ENCODE measurements at places on chromosomes 1 and 21.

DNA sequence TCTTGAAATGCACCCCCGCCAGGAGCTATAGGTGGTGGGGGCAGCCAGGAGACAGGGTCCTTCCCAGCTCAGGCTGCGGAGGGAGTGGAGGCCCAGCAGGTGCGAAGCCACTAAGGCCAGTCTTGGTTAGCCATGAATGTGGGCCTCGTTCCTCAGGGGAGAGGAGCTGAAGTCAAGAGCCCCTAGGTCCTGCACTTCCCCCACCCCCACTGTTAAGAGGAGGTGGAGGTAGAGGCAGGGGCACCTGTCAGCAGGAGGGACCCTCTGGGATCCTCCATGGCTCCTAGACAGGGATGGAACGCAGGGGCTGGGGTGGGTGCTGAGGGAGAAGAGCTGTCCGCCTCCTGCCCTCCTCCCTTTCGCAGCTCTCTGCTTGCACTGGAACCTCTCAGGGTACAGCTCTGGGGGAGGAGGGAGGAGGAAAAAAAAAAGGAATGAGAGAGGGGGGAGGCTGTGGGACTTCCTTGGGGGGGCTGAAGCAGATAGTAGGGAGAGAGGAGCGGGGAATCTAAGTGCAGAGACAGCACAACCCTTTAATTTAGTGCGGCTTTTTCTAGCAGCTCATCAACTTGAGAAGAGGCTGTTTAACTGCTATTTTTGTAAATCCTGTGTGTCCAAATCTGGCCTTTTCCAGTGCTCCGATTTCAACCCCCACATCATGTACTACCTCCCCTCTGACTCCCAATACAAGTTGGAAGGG, 37.0 kb downstream of the MATN1 start:
- DNase-seq: no peak

- DNase-seq: no peak
Measured at GRCh38 chr1:63843884-63844283, 70.1 kb downstream of the ROR1 start.

- no peak for DNase-seq
Measured at GRCh38 chr1:109785446-109786111, 21.9 kb upstream of the EPS8L3 start.

DNA sequence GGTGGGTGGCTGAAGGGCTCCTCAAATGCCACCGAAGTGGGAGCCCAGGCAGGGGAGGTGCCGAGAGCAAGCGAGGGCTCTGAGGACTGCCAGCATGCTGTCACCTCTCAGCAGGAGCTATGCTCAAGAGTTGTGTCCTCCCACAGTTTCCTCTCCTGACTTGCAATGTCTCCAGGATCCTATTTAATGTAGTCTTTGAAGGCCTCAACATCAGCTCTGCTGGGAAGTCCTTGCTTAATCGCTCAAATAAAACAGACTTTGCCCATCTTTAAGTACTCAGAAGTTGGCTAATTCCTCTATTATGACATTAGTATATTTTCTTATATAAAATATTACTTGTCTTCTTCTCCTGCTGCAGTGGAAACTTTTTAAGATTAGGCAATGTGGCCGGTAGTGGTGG, 154.2 kb upstream of the NRIP1 start:
- no peak for DNase-seq

GRCh38 chr21:34635307-34635706, 20.4 kb upstream of the RCAN1 start:
- DNase-seq: peak; percentile 18

- DNase-seq: no peak
Measured at GRCh38 chr1:70048336-70049094, 156.9 kb downstream of the LRRC40 start.

- DNase-seq: no peak
Measured at GRCh38 chr1:186679924-186680244, 339 bp downstream of the PTGS2 start.

DNA sequence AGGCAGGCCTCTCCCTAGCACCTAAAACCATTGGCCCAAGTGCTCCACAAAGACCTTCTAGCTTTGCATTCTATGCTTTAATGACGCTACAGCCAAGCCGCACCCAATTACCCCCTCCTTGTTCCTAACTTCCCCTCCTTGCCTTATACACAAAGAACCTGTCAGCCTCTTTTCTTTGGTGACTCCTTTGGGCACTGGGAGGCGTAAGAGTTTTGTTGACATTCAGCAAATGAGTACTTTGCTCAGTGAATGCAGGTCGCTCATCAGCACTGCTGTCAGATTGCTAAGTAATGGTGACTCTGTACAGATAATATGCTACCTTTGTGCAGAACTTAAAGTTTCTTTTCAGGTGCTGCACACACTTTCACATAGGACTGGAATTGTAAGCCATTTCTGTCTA, 187.6 kb upstream of the FAM78B start:
- no peak for DNase-seq

DNA sequence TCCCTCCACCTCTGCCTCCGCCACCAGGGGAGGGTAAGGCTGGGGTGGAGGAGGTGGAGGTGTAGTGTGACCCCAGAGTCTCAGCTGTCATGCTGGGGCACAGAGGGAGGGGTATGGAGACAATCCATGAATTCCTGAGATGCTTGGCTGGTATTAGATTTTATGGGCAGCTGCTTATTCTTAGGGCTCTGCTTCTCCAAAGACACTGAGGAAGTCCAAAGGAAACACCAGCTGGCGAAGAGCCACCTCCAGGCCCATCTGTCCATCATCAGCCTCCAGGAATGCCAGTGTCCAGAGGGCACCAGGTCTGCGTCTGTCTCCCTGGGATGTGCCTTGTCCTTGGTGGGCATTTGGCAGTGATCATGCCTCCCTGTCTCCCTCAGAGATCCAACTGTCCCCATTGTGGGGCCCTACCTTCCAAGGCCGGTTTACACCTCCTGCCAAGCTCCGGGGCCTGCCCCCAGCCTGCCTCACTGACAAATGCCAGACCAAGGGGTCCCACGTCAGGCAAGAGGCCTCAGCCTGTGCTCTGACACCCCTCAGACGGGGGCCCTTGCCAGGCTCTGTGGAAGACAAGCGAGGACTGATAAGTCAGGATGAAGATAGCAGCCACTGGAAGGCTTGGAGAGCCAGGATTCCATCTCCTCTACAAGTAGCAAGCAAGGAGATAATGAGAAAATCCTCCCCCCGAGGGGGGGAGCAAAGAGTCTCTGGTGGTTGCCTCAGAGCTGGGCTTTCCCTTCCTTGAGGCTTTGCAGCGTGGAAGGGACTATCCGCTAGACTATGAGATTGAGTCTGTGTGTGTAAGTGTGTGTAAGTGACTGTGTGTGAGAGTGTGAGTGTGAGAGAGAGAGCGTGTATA, 1.6 kb downstream of the TNNI1 start:
- no peak for DNase-seq

DNA sequence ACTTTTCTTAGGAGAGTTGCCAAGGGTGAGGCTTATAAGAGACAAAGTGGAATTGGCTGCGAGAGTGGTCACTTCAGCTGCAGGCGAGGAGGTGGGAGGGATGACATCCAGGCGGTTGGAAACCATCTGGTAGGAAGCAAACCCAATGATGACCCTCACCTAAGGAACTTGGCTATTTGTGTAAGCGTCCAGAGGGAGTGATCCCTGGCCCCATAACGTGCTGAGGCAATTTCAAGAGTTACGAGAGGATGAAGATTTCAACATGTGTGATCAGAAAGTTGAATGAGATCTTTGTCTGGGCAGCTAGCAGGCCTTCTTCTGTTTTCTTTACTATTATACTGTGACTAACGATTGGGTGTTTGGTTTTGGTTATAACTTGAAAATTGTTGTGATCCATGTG, 102.7 kb upstream of the VANGL1 start:
- DNase-seq: no peak

DNA sequence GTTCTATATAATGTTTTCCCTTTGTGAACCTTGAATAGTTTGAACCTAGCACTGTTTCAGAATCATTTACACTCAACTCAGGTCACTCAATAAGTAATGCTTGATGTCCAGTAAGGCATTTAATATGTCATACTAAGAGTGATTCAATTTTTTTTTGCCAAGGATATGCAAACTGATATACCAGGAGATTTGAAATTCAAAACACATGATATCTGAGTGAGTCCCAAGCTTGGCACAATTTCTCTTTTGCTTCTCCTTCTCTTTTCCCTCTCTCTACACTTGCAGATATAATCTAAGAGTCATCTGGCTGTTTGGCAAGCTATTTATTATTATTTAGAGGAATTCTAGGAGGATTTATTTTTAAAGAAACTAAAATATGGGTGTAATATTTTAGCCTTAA, 61.6 kb upstream of the SPAG17 start:
- no peak for DNase-seq

- no peak for DNase-seq
Measured at GRCh38 chr21:41640748-41641509, 125.9 kb downstream of the RIPK4 start.

GRCh38 chr1:63906047-63906704, 132.4 kb downstream of the ROR1 start:
- DNase-seq: no peak

DNA sequence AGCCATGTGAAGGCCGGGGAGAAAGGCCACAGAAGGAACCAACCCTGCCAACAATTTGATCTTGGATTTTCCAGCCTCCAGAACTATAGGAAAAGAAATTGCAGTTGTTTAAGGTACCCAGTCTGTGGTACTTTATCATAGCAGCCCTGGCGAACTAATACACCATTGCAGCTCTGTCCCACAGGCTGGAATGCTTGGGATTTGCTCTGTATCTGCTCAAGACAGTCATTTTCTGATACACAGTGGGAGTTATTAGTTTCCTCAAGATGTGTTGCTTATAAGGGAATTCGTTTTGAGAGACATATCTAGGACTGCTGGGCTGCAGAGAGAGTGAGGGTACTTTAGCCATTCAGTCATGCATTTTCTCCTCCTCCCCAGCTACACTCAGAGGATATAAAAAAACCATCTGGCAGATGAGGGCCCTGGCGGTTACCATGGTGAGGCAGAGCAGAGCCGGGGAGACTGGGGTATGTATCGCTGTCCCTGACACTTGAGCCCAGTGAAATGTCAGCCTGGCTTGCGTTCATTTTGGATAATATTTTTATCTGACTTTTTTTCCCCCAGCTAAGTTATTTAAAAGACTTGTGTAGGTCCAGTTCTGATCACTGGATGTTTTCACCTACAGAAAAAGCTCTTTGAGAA, 104.6 kb downstream of the DIRAS3 start:
- no peak for DNase-seq

GRCh38 chr1:236638945-236639344, 34.6 kb upstream of the HEATR1 start:
- DNase-seq: no peak

- no peak for DNase-seq
Measured at GRCh38 chr1:187942986-187943385, 1114.2 kb downstream of the PLA2G4A start.

GRCh38 chr1:55640708-55641473, 425.7 kb upstream of the USP24 start:
- no peak for DNase-seq

Data from endothelial cell (in vitro differentiated cells).